ENCODE measurements at places on chromosomes 12 and 14. TPM values are rescaled to one million over a fixed set of nuclear protein-coding genes. Genes with fewer than 3 reads are reported as not detected.

RAPGEF3 gene
- 8.4 TPM for total RNA-seq

FGD6 gene
- total RNA-seq, result 2.6 TPM

SERPINA3 gene
- not detected for total RNA-seq

CMKLR1 gene
- not detected for total RNA-seq

LRP10 gene
- 78.1 TPM for total RNA-seq

OTOGL gene
- not detected for total RNA-seq
